ENCODE measurements at places on chromosomes 16 and 17.

GRCh38 chr16:54176376-54176901, 110.1 kb downstream of the IRX3 start:
- DNase-seq = no peak

- no peak for DNase-seq
These were observed 79.9 kb downstream of the TMEM100 start for GRCh38 chr17:55642741-55643140.

DNA sequence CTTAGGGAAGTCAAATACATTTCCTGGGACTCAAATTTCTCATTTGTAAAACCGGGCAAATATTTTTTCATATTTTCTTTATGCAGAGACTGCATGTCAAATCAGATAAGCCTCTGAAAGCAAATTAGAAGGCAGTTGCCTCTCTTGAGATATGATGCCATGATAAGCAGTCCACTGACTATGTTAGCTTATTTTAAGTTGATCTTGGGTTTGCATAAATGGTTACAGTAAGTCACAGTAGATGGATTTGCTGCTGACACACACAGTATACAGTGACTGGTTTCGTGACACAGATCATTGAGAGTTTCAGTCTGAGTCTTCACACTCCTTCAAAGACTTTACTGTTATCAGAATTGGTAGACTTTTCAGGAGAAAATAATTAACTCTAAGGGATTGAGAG, 927.6 kb upstream of the CDH8 start:
- DNase-seq = no peak

DNA sequence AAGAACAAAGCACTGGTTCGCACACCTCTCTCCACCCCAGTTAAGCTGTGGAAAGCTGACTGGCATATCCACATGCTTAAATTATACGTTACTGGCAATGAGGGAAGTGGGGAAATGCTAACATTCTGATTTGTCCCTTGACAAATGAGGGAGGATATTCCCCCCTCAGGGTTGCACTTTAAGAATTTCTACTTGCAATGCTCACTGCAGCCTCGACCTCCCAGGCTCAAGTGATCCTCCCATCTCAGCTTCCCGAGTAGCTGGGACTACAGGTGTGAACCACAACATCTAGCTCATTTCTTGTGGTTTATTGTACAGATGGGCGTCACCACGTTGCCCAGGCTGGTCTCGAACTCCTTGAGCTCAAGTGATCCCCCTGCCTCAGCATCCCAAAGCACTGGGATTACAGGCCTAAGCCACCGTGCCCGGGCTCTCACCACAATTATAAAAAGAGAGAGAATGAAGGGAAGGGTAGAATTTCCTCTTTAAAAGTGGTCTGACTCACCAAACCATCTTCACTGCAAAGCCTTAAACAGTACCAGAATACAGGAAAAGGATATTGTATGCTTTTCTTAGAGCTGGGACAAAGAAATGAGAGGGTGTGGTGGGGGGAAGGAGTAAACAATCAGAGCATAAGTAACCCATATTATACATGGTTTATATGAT, 38.9 kb downstream of the KANSL1 start:
- DNase-seq = no peak

DNA sequence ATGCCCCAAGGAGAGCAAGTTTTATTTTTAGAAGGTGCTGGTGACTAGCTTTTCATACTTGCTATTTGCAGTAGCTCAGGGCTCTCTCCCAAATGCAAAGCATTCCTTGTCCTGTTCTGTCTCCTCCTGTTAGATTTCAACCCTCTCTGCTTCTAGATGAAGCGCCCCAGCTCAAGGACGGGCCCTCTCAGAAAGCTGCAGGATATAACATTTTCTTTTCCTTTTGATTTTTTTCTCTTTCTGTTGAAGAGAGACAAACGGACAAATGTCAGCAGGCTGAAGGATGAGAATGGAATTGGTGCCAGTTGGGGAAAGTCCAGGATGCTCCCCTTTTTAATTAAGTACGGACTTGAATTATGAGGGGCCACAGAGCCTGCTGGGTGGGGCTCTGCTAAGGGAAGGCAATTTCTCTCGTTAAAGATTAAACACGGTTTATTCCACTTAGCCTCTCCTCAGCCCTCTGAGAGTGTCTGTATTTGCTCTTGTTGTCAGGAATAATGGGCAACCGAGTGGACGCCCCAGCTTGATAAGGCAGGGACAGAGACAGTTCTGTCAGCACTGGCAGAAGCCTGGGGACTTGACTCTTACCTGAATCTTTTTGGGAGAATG, 6.2 kb upstream of the ETV4 start:
- DNase-seq = no peak

- no peak for DNase-seq
These were observed 124.8 kb downstream of the MRM1 start for GRCh38 chr17:36726199-36726598.

GRCh38 chr17:77445760-77446532, 305.2 kb downstream of the SEC14L1 start:
- DNase-seq = no peak

DNA sequence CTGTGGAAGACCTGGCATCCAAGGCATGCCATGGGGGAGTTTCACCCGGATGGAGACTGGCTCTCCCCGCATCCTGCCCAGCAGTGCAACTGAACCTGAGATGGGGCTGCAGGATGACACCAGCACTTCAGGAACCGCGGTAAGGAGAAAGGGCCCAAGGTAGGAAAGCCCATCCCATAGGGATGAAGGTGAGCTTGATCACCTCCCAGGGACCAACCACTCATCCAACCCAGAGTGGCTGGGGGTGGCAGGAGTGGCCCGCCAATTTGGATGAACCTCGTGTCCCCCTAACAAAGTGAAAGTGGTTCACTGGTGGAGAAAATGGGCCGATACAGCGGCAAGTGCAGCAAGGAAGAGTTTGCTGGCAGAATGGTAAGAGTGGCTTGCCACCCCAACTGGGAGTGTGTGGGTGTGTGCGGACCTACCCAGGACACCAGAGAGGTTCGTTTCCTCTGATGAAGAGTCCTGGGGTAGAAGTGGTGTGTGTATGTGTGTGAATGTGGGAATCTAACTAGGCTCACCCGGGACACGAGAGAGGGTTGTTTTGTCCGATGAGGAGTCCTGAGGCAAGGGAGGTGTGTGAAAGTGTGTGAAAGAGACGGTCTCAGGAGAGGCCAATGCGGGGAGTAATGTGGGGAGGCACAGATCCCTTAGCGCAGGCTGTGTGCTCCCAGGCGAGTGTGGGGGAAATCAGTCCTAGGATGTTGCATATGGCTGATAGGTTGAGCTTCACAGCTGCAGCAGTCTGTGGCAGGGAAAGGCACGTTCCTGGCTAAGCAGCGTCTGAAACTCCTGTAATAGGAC, 22.6 kb downstream of the ACSM1 start:
- DNase-seq = no peak

- no peak for DNase-seq
These were observed 33.5 kb upstream of the SLC6A2 start for GRCh38 chr16:55622272-55622671.

- peak; percentile 55 for DNase-seq
These were observed 26.3 kb downstream of the CEP112 start for GRCh38 chr17:66165537-66166123.

DNA sequence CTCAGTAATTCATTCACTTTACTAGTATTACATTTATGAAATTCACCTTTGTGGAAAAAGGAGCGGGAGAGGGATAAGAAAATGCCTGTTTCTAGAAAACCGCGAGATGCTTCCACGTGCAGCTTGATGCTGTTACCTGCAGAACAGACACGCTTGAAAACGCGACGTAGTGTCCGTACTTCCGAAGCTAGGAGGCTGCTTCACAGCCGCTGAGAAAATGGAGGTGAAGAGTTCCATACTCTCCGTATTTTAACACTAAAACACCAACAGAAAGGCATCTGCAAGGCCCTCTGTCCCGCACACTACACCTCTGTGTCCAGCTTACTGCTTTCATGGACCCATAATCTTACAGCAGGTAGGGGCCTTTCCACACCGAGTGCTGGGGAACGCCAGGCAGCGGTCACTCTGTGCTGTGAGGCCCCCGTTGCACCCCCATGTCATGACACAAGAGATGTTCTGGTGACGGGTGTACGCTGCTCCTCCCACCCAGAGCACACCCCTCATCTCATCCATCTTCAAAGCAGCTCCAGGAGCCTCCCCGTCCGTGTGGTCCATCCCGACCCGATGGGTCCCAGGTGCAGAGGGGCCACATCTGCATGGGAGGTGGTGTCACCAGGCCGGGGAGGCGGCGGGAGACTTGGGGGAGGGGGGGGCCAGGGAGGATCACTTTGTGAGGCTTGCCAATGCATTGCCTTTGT, 40.4 kb downstream of the USP22 start:
- no peak for DNase-seq

DNA sequence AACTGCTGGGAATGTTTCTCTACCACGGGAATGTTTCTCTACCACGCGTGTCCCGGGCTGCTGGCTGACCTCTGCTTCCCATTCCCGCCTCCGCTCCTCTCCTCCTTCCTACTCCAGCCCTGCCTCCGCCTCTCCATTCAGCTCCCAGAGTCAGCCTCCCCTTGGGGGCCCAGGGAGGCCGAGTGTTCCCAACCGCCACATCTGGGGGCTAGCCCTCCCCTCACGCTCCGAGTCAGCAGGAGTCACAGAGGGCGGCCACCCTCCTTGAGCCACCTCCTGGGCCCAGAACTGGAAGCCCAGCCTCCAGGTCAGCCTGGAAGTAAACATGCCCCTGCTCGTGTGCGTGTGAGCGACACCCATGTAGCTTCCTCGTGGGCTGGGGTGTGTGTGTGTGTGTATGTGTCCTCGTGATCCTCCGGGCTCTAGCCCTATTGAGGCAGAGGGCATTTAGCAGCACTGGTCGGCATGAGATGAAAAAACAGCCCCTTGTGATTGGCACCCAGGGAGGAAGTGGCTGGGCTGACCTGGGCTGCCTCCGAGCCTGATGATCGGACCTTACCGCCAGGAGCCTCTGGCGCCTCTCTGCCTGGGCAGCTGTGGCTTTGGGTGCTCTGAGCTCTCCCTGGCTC, 7.3 kb downstream of the CYGB start:
- no peak for DNase-seq

DNA sequence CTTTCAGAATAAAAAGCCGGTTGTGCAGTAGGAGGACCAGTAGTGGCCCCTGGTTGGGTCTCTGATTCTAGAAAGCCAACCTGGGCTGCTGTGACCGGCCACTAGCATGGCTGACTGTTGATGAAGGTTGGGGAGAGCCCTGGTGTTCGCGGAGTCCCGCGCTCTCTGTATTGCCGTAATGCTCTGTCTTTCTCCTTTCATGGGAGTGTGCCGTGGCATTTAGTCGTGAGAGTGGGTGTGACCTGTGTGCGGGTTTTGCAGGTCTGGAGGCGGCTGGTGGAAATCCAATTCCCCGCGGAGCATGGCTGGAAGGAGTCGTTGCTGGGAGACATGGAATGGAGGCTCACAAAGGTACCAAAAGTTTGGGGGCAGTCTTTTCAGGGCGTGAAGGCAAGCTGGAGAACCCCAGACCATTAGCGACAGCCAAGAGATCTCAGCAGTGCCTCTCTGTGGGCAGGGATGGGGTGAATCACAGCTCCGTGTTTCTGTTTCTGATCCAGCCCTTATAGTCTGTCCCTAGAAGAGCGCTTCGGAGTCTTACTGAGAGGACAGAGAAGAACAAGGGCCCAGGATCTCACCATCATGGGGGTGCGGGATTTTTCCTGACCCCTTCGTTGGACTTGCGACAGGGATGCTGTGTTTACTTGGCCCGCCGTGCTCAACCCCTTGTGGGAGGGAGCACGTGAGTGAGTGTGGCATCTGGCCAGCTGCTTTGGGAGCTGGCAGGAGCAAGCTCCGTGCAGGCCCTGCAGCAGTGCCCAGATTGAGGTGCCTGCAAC, 56.5 kb downstream of the RNF213 start:
- no peak for DNase-seq

DNA sequence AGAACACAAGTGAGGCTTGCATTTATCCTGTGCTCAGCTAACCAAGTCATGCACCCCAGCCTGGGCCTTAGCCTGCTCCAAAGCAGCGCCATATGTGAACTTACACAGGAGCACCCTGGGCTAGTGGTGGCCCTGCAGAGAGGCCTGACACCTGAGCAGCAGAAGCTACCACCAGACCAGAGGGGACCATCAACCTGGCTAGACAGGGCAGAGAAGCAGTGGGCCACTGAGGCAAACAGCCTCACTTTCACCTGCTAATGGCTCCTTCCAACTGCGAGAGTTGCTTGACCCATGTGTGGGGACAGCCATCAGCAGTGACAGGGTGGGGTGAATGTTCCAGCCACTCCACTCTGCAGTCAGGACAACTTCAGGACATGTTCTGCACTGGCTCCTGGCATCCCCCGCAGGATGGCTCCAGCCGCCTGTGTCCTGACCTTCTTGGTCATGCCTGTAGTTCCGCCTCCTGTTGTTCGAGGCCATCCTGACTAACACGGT, 2.9 kb upstream of the C16orf95 start:
- DNase-seq = no peak

DNA sequence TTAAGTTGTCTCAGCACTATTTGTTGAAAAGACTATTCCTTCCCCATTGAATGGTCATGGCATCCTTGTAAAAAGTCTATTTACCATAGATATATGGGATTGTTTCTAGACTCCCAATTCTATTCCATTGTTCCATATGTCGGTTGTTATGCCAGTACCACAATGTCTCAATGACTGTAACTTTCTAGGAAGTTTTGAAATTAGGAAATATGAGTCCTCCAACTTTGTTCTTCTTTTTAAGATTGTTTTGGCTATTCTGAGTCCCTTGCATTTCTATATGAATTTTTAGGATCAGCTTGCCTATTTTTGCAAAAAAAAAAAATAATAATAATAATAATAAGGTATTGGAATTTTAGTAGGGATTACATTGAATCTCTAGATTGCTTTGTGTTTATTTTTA, 43.0 kb upstream of the ABCA3 start:
- no peak for DNase-seq

DNA sequence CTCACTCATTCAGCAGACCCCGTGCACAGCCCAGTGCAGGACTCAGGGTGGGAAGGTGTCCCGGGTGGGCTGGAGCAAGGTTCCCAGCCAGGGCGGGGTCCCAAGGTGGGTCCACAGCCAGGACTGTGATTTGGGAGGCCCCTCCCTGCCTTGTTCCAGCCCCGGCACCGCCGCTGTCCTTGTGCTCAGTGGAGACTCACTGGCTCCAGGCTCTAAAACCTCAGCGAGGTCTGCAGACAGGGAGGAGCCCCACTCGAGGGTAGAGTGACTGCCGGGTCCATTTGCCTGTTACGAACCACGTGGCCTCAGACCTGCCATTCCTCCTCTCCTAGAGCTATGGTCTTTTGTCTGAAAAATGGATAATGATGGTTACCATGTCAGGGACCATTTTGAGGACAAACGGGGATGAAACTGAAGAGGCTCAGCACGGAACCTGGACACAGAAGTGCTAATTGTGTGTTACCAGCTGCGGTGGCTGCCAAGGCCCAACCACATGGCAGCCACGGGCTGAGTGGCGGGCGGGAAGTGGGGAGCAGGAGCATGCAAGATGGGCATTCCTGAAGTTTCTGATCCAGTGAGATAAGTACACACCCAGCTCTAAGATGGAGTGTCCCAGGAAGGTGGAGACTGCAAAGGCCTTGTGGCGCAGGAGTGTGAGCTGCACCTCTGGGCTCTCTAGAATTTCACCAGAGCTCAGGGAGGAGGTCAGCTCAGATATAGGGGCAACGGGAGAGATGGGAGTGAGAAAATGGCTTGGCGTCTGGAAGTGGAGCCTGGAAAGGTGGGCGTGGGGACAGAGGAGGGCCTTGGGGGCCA, 317.6 kb downstream of the SEC14L1 start:
- no peak for DNase-seq
